ENCODE measurements at places on chromosomes 3 and 15.

DNA sequence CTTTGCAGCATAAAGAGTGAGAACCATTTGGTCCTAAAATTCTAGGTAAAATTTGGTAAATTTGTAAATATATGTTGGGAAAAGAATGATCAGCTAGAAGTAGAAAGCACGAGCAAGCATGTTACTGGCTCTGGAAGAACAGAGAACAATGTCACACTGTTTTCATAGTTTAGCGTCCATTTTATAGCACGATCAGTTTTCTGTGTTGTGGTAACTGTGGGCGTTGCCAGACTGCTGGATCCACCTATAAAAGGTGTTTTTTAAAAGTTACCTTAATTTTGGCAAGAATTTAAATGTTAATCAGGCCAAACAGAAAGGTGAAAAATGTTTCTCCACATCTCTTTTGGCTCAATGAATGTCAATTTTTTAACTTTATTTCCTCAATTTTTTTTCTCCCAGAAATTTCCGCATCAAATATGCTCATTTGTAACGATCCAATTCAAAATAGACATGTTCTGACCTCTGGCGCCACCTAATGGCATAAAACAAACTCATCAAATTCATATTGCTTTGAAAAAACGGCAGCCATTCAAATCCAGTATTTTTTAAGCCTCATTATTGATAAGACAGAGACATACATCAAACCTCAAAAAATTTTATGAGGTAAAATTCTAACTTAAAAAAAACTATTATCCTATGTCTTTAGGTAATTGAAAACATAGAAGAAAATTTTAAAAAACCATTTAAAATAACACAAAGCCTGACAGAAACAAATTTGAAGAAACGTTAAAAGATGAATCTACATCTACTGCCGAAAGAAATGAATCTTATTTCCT, 5.5 kb upstream of the GP5 start:
- DNase-seq = peak; percentile 34

DNA sequence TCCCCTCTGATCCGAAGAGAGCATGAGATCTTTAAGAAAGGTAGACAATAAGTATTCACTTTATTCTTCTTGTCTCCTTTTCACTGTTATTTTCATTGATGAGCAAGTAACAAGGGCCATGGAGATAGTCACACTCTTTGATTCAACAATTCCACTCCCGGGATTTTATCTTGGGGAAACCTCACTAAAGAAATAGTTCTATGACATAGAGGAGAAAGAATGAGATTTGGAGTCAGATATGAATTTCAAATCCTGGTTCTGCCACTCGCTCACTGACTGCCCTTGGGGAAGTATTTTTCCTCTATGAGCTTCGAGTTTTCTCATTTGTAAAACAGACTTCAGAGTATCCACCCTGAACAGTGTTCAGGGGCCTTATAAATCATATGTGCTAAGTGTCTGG, 514.6 kb downstream of the NLGN1 start:
- no peak for DNase-seq

GRCh38 chr15:39581793-39582285, 960 bp downstream of the THBS1 start:
- DNase-seq = no peak

DNA sequence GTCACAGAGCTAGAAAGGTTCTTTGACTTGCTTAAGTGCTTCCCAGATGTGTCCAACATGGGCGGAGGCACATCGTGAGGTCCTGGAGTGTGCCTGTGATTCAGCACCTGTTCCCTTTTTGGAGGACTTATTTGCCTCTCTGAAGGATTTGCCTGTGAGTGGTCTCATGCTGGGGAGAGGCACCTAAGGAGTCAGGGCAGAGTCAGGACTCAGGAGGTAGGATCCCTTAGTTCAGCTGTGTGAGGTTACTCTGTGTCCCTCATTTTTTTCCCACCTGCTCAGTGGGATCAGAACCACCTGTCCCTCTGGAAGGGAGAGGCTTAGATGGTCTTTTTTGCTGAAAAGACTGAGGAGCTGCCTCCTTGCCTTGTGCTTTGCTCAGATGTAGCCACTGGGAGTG, 3.0 kb downstream of the ZNF589 start:
- DNase-seq = no peak

DNA sequence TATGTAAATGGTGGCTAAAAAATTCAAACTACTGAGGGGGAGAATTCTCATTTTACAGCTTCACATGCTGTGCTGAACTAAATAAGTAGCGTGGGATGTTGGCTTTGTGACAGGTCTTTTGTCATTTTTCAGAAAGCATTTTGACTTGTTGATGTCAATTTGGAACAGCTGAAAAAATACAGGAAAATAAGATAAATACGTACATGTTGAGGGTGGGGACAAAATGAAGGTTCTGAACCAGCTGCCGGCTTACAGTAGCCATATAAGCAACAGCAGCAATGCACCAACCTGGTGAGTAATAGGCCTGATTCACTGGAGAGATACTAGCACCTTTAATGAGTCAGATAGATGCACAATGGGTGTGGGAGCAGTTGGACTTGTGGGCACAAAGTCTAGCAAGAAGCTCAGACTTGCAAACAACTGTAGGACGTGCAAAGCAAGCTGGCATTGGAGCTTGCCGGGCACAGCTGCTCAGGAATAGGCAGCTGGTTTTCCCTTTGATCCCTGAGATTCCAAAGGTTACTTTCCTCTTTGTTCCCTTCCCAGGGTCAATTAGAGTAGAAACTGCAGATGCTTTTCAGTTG, 12.9 kb downstream of the B3GNT5 start:
- no peak for DNase-seq

DNA sequence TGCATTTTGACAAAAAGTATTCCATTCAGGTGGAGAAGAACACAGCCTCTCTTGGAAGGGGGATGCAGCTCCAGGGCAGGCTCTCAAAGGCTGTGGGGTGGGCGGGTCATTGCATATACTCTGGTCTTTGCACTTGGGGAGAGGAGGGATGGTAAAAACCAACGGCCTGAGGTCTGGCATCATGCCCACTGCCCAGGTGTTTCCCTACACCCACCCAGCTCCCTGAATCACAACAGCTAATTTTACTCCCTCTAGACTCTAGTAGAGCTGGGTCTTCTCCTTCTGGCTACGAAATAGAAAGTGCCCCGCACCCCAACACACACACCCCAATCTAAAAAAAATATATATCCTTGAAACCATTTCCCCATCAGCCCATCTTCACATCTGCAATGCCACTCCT, 1.0 kb downstream of the MYLK start:
- DNase-seq = no peak

DNA sequence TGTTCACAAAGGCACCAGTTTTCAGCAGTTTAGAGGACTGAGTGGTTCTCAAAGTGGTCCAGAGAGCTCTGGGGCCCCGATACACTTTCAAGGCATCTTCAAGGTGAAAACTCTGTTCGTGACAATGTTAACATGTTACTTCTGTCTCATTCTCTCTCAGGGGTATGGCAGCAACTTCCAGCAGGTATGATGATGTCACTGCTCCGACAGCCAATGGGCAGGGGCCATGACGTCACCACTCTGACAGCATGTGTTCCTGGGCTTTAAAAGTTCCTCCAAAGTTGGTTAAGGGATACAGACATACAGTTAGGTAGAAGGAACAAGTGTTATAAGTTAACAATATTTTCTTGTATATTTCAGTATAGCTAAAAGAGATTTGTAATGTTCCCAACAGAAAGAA, 87.9 kb downstream of the KLF15 start:
- no peak for DNase-seq

DNA sequence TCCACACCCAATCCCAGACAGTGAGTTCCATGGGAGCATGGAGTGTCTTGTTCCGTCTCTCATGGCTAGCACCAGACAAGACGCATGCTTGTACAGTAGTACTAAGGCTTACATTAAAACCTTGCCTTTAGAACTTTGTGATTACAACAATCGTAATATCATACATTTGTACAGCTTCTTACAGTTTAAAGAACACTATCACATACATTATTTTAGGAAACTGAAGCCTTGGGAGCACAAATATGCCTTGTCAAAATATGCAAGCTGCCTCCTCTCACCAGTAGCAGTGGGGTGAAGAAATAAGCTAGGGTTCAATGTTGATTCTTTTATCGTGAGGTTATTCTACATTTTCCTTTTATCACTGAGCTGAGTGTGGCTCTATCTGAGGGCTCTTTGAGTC, 36.8 kb downstream of the ADAMTSL3 start:
- no peak for DNase-seq

GRCh38 chr3:162338514-162338913, 841.9 kb downstream of the OTOL1 start:
- no peak for DNase-seq

DNA sequence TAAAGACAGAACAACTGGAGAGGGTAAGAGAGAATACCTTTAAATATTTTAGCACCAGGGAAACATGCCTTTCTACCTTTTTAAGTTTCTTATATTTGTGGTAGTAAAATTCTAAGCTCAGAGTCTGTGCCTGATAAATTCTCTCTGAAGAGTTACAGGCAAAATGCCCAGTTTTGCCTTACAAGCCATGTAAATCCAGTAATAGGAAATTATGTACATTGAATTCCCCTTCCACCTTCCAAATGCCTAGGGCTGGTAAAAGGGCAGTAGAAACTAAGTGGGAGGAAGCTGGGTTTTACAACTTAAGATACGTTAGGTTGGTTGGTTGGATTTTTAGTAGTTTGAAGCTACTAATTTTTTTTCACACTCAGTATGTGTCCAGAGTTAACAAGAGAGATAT, 43.1 kb upstream of the TP63 start:
- DNase-seq = no peak

DNA sequence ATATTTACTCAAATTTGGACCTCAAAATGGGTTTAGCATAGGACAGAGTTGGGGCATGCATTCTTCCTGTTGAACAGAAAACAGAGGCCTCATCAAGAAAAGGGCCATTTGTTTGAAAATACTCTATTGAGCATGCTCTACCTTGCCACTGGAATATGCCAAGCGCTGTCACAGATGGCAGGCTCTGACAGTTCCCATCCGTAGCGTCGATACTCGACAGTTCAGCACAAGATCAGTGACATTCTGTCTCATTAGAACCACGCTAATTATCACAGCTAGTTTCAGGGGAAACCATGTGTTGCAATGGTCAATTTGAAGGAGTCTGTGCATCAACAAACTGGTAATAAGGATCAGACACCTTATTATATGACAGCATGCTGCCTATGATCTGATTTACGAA, 54.5 kb downstream of the SATB1 start:
- no peak for DNase-seq

- no peak for DNase-seq
Observed at GRCh38 chr3:17974206-17974841, 231.9 kb upstream of the TBC1D5 start.

GRCh38 chr15:69573815-69574475, 121.3 kb downstream of the RPLP1 start:
- peak; percentile 8 for DNase-seq

- no peak for DNase-seq
Observed at GRCh38 chr15:36004891-36005490, 459.0 kb upstream of the DPH6 start.

- DNase-seq = no peak
Observed at GRCh38 chr3:127911421-127911931, 3.6 kb upstream of the KBTBD12 start.

DNA sequence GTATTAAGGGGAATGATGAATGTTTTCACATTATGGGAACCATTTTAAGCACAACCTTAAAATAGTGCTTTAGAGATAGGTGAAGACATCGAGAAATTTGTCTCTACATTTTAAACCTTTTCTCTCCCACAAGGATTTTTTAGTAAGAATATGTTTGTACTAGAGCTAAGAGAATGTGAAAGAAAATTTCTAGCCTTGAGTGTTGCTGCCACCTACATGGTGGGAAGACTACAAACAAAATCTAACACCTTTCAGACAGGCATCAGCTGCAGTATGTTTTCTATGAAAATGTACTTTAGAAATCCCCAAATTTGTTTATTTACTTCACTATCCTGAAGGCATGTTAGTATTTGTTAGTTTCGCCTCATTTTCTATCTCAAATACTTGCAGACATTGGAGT, 247.4 kb downstream of the WDR72 start:
- DNase-seq = no peak

DNA sequence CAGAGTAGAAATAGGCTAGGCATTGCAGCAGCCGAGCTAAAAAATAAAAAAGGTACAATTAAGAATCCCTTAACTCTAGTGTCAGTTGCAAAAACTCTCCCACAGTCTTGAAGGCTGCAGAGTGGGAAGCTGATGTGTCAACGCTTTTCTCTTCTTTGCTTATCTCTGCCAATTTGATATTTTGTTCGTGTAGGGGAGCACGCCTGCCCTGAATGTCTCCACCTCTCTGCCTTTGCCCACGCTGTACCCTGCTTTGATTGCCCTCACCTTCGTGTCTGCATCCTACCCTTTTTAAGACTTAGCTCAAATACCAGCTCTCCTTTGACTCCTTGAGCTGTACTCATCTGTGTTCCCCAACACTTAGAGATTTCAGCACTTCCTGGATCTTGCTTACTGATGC, 155.4 kb upstream of the CADPS start:
- DNase-seq = no peak

DNA sequence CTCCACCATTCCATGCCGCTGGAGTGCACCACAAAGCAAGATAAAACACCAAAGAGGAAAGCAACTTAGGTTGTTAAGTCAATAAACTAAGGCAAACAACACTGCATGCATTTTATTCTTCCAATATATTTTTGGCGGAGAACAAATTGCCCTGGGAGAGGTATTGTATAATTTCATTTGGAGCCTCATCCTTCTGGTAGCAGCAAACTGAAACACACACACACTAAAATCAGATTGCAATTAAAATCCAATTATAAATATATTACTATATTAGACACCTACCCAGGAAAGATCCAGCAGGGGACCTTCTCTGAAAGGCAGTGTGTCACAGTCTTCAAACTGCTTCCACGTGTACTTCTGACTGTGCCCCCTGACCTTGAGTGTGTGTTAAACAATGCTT, 102.3 kb downstream of the RORA start:
- DNase-seq = no peak

- DNase-seq = no peak
Observed at GRCh38 chr3:114928989-114929640, 218.0 kb downstream of the ZBTB20 start.

DNA sequence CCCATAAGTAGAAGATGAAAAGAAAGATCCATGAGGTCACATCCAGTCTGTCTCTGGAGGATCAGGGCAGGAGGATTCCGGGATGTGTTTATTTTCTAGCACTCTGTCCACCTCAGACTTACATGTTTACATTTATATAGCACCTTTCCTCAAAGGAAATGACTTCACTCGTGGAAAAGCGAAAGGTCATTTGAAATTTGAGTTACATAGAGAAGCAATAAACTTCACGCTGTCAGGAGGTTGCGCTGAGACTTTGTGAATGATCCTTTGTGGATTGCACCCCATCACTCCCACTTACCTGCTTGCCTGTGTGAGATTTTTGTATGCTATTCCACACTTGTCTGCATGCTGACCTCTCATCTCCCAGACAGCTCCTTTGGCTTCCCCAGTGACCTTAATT, 540.5 kb downstream of the AGBL1 start:
- no peak for DNase-seq

Data from stimulated activated CD4-positive, alpha-beta T cell treated with anti-CD3 and anti-CD28 coated beads, TNF-alpha, amount 100 ng/mL, for 24 hours (primary cell).